ENCODE measurements at places on chromosomes 6 and 20.

DNA sequence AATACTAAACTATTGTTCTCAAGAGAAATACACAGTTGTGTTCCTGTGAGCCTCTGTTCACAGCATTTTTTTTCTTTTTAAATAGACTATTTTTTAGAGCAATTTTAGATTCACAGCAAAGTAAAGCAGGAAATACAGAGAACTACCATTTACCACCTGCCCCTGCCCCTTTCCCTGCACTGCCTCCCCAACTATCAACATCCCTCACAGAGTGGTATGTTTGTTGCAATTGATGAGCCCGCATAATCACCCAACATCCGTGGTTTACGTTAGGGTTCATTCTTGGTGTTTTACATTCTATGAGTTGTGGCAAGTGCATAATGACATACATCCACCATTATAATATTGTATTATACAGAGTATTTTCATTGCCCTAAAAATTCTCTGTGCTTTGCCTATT is 71.6 kb upstream of the TNFAIP3 start:
- no peak for DNase-seq

DNA sequence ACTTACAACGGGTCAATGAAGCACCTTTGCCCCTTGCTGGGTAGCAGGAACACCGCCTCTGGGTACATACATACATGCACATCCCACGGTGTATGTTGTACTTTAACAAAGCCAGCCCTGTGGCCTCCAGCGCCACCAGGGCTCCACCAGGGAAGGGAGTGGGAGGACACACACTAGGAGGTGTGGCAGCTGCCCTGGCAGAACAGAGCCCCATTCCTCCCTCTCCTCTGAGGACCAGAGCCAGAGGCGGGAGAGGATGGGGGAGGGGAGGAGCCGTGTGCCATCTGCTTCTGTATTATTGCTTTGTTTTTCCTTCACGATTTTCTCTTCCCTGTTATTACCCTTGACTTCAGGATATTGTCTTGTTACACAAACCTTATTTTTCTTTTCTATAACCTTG is 105.8 kb upstream of the TRAF3IP2 start:
- DNase-seq = no peak

DNA sequence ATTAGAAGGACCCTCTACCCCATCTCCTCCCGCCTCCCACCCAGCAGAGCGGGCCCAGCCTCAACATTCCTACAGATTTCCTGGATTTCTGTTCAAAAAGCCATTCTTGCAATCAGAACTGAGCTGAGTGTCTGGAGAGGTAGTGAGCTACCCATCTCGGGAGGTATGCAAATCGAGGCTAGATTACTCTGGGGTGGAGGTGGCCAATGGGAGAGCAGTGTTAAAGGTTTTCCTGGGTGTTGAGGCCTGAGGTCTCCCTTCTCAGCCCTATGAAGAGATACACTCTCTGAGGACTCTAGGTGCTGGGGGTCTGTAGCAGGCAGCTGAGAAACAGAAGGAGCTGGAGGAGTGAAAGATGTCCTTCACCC is 57.0 kb downstream of the CD40 start:
- no peak for DNase-seq

DNA sequence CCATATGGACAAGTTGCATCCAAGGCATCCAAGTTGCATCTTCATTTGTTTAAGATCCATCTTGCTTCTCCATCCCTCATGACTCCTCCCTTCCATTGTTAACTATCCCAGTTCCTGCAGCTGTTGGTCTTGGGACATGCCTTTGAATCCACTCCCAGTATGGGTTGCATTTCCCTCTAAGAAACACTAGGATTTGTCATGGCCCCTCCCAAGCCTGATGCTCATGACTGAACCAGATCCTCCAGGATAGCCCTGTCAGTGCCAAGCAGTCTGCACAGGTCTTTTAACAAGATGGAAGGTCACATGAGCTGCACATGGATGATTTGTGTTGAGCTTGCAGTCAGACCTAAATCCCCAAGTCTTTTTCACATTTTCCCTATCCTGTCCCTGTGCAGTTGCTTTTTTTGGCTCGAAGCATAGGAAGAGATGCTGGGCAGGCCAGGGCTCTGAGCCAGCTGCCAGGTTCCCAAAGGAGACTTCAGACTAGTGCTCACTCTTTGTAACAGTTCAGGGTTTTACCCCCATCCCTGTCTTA is 4.2 kb downstream of the PPP2R5D start:
- DNase-seq = no peak

GRCh38 chr6:28585335-28585734 is 59.7 kb downstream of the GPX5 start:
- DNase-seq = no peak

DNA sequence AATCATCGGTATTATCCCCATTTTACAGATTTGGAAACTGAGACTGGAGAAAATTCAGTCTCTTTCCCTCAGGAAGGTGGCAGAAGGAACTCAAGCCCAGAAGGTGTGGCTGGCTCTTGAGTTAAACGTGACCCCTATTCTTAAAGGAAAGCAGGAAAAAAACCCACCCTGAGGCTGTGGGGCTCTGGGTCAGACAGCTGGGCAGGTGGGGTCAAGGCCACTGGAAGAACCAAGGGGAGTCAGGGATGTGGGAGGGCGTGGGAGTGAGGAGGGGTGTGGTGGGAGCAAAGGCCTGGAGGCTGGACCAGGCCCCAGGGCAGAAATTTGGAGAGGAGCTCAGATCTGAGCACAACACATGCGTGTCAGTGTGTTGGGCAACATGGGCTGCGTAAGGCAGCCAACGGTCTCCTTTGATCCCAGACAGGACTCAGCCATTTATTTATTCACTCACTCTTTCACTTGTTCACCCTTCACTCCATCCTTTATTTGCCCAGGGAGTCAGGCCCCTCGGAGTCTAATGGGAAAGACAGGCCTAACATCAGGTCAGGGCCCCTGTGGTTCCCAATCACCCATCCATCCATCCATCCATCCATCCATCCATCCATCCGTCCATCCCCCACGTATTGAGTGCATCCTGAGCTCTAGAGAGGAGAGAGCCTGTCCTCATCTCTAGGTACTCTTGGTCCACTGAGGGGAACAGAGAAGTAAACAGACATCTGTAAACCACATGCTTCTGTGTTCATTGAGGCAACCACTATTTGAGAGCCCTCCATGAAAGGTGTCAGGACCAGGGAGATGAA is 165.0 kb downstream of the VEGFA start:
- no peak for DNase-seq

- no peak for DNase-seq
These were observed 9.8 kb upstream of the DEF6 start for GRCh38 chr6:35287671-35288396.

GRCh38 chr6:108652375-108652774 is 91.7 kb downstream of the FOXO3 start:
- DNase-seq = no peak

DNA sequence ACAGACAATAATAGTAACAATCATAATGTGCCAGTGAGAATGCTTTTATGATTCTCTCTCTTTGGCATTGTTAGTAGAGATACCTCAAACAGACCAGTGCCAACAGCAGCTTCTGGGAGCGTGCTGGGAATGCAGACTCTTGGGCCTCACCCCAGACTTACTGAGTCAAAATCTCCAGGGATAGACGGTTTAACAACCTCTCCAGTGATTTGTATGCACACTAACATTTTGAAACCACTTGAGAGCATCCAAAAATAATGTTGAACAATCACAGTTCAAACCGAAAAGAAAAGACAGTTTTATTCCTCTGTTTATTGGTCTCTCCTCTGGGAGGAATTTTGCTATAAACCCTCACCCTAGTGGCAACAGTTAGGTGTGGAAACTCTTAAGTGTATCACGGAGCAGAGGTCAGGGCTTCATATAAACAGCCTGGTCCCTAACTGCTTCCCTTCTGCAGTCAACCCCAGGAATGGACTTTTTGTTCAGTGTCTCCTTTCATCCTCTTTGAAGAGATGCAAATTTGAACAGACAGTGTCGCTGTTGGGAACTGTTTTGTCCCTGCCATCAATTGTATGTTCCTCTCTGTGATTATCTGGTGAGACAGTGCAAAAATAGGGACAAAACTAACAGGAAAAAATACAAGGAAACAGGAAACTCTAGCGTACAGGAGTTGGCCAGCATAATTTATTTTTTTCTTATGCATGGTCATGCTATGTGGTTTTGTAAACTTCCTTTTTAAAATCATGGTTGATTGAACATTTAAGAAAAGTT is 162.4 kb upstream of the BTBD3 start:
- DNase-seq = no peak

DNA sequence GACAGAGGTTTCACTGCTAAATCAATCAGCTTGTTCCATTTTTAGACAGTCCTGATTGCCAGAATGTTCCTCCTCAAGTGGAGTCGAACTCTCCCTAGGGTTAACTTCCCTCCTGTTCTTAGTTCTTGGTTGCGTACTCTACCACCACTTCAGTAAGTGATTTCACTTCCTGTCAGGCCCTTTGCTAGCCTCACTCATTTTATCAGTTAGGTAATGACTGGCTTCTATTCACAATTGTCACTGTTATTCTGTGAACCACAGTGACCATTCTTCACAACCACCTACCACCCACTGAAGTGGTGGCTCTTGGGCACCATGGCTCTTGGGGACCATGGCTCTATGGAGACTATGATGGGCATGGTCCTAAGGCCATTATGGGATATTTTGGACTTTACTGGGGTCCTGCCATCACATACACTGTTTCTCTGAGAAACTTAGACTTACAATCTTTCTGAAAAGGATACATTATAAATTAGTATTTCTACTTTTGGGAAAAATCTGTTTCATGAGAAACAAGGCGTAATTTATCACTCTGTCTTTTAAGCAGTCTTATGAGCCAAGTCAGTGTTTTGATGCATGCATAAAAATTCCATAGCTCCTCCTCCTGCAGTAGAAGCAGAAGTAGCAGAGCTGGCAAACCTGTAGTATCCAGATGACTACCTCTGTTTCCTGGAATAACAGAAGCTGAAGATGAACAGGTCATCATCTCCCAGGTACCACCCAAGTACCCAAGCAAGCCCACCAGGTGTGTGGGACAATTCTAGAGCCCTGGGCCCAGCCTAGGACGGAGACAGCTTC is 66.3 kb downstream of the ATXN1 start:
- DNase-seq = peak; percentile 36

GRCh38 chr6:43971776-43972126 is 155.5 kb downstream of the MRPL14 start:
- no peak for DNase-seq

- no peak for DNase-seq
These were observed 215.3 kb upstream of the SUPT3H start for GRCh38 chr6:45592991-45593390.

DNA sequence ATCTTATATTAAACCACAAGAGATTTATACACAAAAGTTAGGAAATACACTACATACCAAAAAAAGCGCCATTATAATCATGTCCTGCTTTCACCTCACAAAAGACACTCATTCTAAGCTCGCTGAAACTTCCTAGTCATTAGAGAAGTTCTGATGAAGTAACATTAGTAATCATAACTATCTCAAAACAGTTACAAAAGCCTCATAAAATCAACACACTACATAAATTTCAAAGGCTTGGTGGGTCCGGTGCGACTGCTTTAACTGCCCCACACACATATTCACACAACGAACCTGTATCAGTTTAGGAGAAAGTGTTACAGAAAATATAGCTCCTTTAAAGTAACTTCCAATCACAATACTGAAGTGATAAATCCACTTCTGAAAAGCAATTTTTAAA is 1.9 kb downstream of the PHIP start:
- no peak for DNase-seq

DNA sequence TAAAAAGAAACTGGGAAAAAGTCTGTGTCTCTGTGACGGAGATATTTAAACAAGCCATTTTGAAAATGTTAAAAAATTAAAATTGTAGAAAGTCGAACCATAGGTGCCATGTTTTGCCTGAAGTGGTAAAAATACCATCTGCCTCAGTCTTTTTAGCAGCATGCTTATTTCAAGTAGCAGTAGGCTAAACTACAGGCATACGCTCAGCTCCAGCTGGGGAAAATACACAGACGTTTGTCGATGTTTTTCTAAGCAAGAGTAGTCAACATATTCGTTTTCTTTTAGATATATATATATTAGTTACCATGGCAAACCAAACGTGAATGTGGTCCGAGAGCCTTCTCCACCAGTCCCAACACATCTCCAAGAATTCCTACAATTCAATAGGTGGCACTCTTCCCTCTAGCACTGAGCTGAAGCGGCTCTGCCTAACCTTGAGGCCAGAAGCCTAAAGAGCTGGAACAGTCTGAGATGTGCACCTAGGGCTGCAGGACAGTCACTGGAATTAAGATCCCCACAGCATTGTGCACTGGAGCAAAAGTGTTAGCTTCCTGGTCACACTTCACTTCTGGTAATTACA is 70.2 kb upstream of the BEND3 start:
- no peak for DNase-seq

DNA sequence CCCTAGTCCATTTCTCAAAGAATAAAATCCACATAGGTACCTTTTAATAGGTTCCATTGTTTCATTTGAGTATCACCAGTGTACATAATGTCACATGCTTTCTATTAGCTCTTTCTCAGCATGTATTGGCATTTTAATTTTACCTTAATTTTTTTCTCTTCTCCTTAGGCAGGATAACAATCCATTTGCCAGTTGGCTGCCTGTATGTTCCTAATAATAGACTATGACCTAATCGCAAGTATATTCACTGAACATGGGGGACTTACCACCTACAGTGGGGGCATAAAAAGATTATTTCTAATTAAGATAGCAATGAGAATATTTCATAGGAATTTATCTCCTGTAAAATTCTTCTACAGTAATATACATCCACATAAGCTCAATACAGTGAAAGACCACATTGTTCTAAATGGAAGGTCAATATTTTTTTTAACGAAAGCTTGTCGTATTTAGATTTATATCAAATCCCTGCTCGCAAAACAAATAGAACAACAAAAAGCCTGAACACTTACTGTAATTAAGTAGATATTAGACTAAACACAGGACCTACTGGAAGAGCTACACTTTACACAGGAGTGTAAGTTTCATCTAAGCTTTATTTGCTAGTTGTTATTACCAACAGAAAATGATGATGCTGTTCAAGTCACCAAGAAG is 76.4 kb downstream of the OGFRL1 start:
- no peak for DNase-seq

GRCh38 chr6:76742919-76743318 is 670.5 kb upstream of the IMPG1 start:
- no peak for DNase-seq

DNA sequence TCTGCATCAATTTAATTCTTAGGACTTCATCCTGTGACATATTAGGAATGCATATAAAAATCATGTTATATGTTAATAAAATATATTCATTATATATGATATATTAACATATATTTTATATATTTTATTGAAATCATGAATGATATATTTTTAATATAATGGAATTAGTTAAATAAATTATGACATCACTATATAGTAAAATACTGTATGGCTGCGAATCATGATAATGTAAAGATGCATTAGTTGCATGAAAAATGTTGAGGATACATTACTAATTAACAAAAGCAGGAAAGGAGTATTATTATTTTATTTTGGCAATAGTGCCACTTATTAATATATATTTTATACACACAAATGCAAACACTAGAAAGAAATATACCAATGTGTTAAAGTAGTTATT is 8.4 kb upstream of the RNF217 start:
- no peak for DNase-seq
